ENCODE measurements at places on chromosomes 4 and X.

DNA sequence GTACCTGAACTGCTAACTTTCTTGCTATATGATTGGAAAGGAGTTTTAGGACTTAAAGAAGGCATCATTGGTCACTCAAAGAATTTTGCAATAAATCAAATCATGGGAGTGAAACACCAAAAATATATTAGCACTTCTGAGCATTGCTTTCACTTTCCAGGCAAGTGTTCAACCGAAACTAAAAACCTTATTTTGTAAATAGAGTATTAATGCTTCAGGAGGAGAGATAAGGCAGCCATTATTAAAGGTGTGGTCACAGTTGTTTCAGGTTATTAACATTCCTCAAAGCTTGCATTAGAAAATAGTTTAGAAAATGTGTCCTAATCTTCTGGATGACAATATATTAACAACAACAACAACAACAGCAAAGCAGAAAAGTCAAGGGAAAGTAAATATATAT is 92.3 kb upstream of the TLL1 start:
- DNase-seq, result no peak

- no peak for DNase-seq
Observed at GRCh38 chr4:82560853-82561785, 669 bp downstream of the TMEM150C start.

DNA sequence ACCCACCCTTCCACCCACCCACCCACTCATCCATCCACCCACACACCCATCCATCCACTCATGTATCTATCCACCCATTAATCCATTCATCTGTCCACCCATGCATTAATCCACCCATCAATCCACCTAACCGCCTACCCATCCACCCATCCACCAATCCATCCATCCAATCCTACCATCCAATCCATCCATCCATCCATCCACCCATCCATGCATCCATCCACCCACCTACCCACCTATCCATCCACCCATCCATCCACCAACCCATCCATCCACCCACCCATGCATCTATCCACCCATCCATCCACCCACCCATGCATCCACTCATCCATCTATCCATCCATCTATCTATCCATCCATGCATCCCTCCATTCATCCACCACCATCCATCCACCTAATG is 34.8 kb upstream of the AFAP1 start:
- no peak for DNase-seq

DNA sequence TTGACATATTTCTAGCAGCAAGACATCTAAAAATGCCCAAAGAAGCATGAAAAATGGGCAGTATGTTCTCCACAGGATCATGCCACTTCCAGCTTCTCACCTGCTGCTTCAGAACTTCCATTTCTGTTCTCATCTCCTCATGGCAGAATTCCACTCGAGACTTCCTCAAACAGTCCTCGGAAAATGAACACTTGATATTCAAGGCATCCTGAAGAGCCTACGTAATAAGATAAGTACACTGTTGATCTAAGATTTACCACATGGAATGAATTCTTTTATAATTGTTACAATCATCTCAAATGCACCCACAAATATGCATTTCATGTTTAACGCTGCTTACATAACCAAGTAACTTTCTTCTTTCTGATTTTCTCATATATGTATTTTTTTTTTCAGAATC is 14.1 kb downstream of the TNIP3 start:
- DNase-seq, result no peak

DNA sequence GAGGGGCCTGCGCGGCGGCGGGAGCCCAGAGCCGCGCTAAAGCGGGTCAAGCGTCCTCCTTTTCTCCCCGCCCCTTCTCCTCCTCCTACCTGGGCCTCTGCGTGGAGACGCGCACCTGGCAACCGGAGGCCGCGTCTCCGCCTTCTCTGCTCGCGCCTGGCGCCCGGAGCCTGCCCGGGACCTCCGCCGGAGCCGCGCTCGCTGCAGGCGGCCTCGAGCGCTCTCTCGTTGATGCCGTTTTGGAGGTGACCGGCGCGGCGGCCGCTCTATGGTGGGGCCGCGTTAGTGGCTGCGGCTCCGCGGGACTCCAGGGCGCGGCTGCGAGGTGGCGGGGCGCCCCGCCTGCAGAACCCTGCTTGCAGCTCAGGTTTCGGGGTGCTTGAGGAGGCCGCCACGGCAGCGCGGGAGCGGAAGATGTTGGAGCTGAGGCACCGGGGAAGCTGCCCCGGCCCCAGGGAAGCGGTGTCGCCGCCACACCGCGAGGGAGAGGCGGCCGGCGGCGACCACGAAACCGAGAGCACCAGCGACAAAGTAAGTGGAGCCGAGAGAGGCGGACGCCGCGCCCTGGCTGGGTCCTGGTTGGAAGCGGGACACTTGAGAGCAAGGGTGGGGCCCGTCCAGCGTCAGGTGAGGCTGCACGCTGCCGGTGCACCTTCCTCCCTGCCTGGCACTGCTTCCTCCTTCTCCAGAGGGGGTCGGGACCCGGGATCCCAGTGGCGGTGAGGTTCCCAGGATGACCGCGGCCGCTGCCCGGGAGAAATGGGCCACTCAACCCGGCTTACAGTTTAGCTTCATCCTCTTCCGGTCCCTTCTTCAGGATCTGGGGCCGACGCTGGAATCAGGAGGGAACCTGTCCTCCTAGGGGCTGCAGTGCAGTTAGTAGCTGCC is at the start of gene CDS1:
CDS1 (plus strand) TSS at position 140 of the 888 bp plus-strand sequence; CDS start at position 415, 275 bp downstream.
- no peak for DNase-seq

DNA sequence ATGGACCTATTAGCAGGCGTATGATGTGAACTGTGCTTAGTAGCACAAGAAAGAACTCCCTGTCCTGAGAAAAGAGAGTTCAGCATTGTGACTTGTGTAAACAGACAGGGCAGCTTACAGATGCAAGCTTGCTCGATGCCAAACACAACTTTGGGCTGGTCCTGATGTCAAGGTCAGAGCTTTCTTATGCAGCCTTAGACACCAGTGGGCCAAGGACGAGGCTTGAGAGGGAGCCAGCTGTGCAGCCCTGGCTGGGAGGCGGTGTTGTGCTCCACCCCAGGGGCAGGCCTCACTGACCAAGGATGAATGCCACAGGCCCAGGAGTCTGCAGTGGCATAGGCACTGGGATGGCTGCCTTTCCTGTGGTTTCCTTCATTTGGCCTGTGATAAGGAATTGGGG is 35.4 kb downstream of the JADE1 start:
- no peak for DNase-seq

DNA sequence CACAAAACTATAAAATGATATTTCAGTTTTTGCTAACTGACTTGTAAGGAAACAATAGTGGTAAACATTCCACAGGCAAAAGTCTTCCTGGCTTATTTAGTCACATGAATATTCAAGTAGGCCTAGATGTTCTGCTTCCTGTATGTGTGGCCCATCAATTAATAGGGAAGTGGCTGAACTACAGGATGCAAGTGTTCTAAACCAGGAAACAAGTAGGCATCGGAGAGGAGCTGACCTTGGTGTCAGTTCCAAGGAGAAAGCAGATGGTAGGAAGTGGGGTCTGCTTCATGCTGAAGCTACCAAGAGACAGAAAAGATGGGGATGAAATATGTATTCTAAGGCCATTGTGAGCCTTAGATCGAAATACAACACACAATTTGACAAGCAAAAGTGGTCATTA is 149.7 kb downstream of the ANTXR2 start:
- DNase-seq, result no peak

DNA sequence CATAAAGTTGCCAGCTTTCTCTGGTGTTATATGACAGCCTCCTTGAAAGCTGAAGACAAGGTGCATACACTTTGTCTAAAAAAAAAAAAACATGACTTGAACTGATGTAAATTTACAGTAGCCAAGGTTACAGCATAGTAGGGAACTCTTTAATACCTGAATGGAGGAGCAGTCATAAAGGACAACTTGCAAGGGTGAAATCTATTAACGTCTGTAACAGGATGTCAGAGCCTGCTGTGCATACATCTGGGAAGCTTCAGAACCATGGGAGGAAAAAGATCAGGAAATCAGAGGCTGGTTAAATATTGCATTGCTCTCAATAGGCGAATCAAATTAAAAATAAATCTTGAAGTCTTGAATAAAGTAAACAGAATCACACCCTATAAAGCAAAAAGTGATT is 484.0 kb upstream of the CTSO start:
- no peak for DNase-seq

GRCh38 chrX:128653524-128654060 is 601.4 kb upstream of the ACTRT1 start:
- no peak for DNase-seq

- no peak for DNase-seq
Observed at GRCh38 chrX:110568441-110568840, 209.8 kb downstream of the RTL9 start.

DNA sequence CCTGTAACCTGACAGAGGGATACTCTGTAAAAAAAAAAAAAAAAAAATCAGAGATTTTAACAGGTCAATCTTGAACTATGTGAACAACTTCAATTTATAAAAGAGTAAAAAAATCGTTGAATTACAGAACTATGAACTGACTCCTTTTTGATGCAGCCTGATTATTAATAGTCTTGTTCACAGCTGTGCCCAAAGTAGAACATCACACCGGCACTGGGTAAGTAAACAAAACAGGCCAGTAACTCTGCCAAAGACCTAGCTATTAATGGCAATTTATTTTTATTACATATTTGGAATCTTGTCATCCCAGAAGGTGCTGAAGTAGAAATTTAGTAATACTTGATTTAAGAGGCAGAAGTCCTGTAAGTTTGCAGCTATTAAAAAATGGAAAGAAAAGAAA is 31.4 kb downstream of the CPE start:
- no peak for DNase-seq

DNA sequence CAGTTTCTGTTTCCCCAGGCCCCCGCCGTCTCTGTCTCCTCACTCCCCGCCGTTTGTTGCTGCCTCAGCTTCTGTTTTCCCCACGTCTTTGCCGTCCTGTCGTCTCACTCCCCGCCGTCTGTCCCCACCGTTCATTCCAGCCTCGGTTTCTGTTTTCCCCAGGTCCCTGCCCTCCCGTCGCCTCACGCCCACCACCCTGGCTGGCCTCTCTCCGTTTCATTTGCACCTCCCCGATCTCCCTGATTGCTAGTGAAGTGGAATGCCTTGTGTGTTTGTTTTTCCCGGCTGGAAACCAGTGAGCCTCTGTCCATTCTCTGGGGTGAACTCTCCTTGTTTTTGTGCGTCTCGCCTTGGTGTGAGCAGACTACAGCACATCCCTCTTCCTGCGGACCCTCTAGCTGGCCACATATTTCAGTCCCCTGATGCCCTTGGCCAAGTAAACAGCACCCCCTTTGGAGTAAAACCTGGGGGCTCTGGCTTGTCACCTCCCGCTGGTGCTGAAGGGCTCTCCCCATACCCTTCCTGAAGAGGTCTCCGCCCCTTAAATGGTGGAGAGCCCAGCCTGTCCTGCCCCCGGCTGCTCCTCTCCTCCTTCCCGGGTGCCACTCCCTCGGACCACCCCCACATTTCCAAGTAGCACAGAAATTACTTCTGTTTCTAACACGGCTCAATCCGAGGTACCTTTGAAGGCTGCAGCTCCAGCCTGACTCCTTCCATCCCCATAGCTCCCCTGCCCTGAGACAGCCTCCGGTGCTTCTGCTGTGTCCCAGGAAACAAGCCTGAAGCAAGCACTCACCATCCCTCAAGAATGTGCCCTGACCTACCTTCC is 13.2 kb downstream of the TMEM175 start:
- no peak for DNase-seq

- no peak for DNase-seq
Observed at GRCh38 chrX:20477836-20478524, 211.3 kb upstream of the RPS6KA3 start.

- DNase-seq, result no peak
Observed at GRCh38 chrX:1323315-1323714, 13.3 kb upstream of the IL3RA start.

- DNase-seq, result no peak
Observed at GRCh38 chr4:109125084-109125483, 177.4 kb downstream of the COL25A1 start.

DNA sequence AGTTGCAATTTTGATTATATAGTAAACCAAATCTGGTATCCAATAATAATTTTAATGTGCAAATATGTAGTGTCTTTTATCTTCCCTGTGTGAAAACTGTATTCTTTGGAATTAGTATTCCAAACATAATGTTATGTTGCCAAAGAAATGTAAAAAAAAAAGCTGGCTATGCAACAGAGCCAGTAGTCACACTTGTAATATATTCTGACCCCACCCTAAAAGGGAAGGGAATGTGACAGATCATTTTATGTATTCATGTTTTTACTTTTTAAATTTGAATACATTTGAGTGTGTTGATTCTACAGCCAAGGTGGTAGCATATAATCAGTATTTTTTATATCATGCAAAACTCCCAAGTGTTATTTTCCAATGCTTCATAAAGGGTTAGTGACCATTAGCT is 27.9 kb upstream of the MCUB start:
- DNase-seq, result no peak

DNA sequence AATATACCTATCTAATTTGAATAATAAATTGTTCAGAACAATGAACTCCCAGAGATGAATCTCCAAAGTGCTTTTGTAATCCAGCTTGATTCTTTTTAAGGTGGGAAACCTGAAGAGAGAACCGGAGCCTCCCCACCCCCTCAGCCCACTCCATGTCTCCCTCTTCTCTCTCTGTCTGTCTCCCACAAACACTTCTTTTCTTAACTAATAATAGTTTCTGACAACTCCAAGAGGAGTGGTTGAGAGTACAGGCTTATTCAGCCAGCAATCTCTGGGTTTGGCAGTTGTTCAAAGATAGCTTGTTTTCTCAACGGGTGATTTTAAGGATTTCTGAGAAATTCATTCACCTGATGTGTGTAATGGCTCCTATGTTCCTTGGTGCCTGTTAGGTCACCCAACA is 23.4 kb downstream of the PPP4R3C start:
- DNase-seq, result no peak

- no peak for DNase-seq
Observed at GRCh38 chrX:10965174-10965798, 145.8 kb upstream of the HCCS start.

DNA sequence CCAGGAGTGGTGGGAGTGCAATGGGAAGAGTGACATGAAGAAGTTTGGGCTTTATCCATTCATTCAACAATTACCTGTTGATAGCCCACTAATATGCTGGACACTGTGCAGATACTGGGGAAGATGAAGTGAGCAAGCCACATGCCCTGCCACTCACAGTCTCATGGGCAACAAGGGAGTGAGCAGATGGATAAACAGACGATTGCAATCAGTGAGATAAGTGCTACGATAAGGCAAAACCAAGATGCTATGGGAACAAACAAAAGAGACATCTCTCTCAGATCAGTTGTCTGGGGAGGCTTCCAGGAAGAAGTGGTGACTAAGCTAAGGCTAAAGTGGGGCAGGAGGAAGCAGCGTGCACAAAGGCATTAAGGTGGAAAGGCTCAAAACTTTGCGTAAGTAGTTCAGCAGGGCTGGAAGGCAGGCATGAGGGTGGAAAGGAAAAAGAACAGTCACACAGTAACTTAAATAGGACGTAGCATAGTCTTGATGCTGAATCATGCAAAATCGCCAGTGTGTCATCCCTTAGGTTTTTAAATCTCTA is 31.7 kb downstream of the GAB3 start:
- no peak for DNase-seq

DNA sequence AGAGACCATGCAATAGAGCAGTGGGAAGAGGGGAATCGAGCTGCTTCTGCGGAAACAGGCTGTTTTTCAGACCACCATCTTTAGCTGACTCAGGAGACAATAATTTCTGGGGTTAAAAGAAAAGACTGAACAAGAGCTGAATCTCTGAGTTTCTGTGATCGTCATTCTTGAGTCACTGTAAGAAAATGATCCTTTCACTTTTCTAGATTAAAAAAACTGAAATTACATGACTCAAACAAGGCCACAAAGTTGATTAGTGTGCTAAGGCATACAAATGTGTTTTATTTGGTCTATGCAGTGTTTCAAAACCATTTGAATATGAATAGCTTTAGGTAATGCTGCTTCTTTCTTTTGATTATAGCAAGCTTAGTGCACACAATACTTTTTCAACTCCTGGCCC is 194.4 kb upstream of the RPL34 start:
- DNase-seq, result peak; percentile 83

All from non-pigmented ciliary epithelial cell (primary cell).